H4 (cell line): ENCODE measurements at places on chromosomes 5 and 9. TPM values are rescaled to one million over a fixed set of nuclear protein-coding genes. Genes with fewer than 3 reads are reported as not detected.

GRCh38 chr9:91483189-91483691 is 59.6 kb upstream of the NFIL3 start:
- no peak for DNase-seq

DNA sequence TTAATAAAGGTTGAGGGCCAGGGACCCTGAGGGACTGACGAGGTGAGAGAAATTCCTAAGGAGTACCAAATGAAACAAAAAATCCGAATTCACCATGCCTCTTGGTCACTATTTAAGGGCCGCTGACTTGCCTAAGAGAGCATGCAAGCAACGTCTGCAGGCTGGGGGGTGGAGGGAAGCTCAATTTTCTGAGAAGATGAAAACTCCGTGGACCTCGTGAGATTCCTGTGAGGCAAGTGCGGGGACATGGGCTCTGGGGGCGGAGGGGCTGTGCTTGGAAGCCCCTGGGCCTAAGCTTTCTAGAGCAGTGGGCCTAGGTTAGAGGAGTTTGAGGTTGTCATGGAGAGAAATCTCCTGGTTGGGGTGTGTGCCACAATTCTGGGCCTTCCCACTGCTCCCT is 27.5 kb downstream of the NTRK2 start:
- DNase-seq, result no peak

GRCh38 chr5:37400501-37400900 is 21.4 kb downstream of the WDR70 start:
- DNase-seq, result no peak

DNA sequence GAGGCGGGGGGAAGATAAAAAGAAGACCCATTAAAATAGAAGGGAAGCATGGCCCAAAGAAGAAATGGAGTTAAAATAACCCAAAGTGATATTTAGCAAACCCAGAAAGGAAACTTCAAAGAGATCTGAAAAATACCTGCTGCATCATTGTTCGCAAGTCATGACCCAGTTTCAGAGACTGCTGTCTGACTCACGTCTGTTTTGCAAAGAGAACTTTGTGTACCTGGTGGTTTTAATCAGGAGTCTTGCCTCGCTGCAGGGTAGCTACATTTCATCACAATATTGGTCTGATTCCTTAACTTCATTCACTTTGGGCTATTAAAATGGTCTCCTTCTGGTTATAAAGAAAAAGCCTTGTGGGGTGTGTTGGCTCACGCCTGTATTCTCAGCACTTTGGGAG is 461.1 kb upstream of the DAP start:
- no peak for DNase-seq

GRCh38 chr9:81848472-81848871 is 79.8 kb upstream of the SPATA31D4 start:
- DNase-seq, result peak; percentile 35

DNA sequence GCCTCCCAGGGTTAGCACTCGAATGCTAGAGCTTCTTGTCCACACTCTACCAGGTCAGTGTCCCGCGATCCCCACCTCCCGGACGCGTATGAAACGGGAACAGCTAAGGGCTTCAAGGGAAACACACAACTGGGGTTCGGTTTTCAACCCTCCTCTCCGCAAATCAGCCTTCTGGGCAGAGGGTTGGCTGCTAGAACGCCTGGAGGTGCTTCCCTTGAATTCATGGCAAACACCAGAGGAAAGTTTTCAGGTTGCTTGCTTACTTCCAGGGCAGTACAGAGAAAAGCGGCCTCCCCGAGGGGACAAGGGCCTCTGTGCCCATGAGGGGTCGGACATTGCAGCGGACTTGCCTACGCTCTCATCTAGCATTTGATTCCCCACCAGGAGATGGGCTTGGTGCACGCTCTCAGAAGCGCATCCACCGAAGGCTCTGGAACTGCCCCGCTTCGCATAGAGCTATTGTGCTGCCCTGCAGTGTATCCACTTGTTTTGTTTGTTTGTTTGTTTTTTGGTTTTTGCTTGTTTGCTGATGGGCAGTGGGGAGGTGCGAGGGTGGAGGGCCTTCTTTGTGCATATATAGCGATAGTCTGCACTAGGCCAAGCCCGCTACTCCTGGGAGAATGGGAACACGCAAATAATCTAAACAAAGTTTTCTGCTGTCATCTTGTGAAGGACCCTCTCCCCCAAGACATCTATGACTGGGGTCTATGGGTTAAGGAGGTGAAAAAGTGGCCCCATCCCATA is 1.3 kb upstream of the DMRT3 start:
- DNase-seq, result no peak

The MRPL22 gene
- total RNA-seq, result 25.8 and 28.2 TPM in 2 replicates

The MYOZ3 gene
- not detected in 2 replicates for total RNA-seq

The PFN3 gene
- not detected in 2 replicates for total RNA-seq

The DENND4C gene
- total RNA-seq, result 16.5 and 19.3 TPM in 2 replicates
